HT-29 (cell line): ENCODE measurements at places on chromosomes 4 and X.

DNA sequence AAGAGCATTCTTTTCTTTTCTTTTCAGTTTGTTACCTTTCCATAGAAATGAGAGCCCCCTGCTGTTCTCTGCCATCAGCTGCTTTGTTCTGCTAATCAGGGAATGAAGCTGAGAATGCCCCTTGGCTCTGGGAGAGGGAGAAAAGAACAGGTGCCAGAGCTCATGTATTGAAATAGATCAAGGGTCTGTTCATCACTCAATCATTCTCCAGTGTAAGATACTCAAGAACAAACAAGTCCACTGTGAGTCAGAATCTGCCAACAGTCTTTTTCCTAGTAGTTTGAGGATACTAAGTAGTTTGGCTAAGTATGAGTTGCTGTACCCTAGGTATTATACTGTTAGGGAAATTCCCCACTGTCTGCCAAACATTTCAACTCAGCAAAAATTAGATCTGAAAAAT lies 144.3 kb downstream of the RTL3 start:
- DNase-seq, result peak; percentile 30

GRCh38 chr4:164621886-164622521 lies 131.9 kb upstream of the SMIM31 start:
- DNase-seq, result no peak

- no peak for DNase-seq
Observed at GRCh38 chr4:145524552-145524951, 42.9 kb downstream of the SMAD1 start.

GRCh38 chr4:165604181-165604580 lies 225.4 kb downstream of the CPE start:
- no peak for DNase-seq

DNA sequence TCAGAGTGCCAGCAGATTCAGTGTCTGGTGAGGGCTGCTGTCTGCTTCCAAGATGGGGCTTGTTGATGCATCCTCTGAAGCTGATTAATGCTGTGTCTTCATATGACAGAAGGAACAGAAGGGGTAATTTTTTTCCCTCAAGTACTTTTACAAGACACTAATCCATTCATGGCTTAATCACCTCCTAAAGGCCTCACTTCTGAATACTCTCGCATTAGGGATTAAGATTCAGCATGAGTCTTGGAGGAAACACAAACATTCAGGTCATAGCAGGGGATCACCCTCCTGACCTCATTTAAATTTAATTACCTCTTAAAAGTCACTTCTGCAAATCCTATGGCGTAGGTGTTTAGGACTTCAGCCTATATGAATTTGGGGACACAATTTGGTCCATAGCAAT lies 1145.5 kb upstream of the PCDH10 start:
- DNase-seq, result no peak

- no peak for DNase-seq
Observed at GRCh38 chrX:46130247-46130646, 415.0 kb downstream of the ZNF674 start.

DNA sequence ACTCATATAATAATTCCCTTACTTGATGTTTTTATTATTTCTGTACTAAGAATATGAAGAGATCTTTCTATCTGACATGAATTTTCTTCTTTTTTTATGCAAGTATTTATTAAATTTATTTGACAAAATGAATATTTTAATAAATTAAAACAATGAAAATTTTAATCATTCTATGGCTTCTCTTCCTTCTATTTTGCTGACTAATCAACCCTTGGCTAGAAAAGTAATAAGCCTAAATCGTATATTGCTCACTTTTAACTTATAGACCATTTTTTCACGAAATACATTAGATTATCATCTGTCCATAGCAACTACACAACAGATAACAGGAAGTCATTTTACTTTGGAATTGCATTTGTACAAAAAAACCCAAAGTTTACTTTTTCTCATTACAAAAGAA lies 38.6 kb downstream of the PRSS12 start:
- DNase-seq, result no peak

GRCh38 chrX:107721318-107721717 lies 54.3 kb downstream of the TSC22D3 start:
- no peak for DNase-seq

DNA sequence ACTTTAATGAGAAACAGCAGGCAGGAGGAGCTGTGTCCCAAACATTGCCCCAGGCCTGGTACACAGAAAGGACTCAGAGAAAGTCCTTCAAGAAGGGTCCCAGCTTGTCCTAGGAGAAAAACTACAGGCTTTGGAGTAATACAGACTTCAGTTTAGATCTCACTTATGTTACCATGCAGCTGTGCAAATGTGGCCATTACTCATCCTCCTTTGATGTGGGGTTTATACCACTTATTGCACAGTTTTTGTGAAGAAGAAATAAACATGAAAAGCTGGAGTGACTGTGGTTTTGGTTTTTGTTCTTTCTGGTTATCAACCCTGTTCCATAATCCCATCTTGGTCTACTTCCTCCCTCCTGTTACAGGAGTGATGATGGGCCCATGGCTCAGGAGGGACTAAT lies 8.1 kb upstream of the CYTL1 start:
- DNase-seq, result no peak

- peak; percentile 62 for DNase-seq
Observed at GRCh38 chrX:56228914-56229313, 3.2 kb upstream of the KLF8 start.

DNA sequence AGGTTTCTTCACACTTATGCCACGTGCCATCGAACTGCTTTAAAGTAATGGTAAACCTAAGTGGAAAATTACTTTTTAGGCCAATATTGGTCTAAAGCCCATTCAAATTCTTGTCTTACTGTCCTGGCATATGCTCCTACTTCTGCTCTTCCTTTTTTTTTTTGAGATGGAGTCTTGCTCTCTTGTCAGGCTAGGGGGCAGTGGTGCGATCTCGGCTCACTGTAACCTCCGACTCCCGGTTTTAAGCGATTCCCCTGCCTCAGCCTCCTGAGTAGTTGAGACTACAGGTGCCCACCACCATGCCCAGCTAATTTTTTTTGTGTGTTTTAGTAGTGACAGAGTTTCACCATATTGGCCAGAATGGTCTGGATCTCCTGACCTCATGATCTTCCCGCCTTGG lies 129.0 kb upstream of the TECRL start:
- DNase-seq, result no peak

- no peak for DNase-seq
Observed at GRCh38 chr4:5370286-5370685, 319.0 kb downstream of the STK32B start.

DNA sequence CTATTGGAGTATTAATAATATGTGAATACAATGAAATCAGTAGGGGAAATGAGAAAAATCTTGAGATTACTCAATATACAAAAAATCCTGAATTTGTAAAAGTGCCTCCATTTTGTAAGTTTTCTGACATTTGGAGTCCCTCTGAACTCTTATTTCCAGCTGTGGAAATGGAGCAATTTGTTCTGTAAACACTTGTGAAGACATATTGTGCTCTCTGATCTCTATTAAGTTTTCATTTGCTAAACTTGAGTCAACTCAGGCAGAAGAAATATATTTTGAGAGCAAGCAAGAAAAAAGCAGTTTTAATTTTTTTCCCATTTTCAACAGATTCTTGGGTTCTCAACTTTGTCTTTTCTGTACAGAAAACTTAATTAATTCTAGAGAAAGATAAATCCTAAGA lies 51.4 kb upstream of the PCDH18 start:
- no peak for DNase-seq

GRCh38 chrX:70129816-70130215 lies 3.4 kb upstream of the IGBP1 start:
- peak; percentile 13 for DNase-seq

- DNase-seq, result no peak
Observed at GRCh38 chr4:1048773-1049590, 37.6 kb downstream of the FGFRL1 start.

DNA sequence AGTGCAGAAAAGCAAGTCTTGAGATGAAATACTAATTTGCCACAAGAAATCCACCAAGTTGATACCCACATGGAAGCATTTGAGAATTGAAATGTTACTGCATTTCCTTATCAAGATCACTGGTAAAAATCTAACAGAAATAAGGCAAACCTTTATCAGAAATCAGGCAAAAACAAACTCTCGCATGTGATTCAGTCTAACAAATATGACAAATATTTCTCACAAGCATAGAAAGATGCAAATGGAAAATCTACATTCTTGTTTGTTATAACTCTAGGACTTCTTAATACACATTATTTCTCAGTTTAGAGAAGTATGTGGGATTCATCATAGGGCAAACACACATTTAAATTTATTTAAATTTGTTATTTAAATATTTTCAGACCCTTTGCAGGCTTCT lies 52.9 kb downstream of the TXK start:
- no peak for DNase-seq

DNA sequence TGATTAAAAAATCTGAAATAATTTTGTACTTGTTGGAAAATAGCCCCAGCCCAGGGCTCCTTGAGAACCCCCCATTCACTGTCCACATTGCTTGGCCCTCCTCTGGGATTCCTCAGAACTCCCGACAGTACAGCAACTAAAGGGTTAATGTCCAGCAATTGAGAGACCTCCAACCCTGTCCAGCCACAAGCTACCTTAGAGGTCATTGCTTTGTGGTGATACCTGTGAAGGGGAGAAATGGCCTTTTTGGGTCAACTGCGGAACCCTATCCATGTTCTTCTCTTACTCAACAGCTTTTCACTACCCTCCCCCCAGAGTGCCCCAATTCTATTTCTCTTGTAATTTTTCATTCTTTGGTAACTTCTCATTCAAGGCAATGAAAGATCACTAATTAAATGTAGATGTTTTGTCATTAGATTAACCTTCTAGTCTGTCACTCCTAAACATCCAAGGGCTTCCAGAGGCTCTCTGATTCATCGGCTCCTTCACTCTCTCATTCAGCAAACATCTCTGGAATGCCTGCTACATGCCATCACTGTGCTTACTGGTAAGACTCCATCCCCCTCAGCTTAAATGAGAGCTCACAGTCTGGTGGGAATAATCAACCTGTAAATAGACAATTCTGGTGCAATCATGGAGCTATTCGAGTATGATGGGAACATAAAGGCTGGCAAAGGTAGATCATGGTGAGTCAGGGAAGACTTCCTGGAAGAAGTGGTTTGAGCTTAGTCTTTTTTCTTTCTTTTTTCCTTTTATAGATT lies 241.4 kb upstream of the PGRMC2 start:
- DNase-seq, result peak; percentile 35

GRCh38 chrX:149487292-149487691 lies 17.8 kb downstream of the IDS start:
- DNase-seq, result peak; percentile 43

DNA sequence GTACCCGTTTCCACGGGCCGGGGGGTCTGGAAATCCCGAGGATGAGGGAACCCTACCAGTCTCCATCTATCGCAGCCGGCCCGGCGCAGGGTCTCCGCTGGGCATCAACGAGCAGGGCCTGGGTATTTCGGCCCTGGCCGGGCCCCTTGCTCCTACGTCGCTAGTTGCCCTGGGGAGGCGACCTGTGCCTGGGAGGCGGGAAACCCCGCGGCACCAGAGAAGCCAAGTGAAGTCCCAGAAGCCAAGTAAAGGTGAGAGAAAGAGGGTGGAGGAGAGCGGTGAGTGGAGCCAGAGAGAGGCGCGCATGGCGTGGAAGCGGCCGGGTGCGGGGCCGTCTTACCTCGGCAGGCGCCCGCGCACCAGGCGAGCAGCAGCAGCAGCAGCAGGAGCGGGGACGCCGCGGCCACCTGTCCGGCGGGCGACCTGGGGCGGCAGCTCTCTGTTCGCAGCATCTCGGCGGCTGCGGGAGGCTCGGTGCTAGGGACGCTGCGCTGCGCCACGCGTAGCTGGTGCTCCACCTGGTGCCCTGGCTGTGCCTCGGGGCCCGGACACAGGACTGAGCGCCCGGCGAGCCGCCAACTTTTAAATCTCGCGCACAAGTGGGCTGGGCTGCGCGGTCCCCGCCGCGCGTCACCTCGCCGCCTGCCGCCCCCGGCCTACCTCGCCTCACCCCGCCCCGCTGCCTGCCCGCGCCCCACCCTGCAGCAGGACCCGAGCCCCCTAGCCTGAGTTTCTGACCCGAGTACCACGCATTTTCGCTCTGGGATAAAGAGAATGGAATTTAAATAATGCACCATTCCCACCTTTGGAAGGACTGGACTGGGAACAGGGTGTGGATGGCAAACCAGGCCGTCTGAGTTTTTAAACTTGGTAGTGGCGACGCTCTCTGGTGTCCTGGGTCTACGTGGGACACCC lies at the start of gene NMU:
TSS of gene NMU (minus strand) at position 558 of the 915 bp plus-strand sequence. CDS start at position 452, 106 bp downstream.
- peak; percentile 61 for DNase-seq

- no peak for DNase-seq
Observed at GRCh38 chr4:119138046-119138445, 2.4 kb downstream of the MYOZ2 start.

DNA sequence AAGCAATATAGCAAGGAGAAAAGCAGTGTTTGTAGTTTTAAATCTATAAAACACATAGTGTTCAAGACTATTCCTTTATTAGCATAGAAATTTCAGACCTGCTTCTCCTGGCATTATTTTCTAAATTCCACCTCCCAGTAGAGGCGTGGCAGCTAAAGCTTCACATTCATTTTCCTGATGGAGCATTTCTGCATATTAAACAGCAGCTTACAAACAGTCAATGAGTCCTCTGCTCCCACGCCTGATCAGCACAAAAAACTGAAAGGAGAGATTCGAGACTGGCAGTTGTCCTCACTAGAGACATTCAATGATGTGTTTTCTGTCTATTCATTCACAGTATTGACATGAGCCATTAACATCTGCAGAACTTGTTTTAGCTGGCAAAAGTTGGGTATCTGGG lies 61.4 kb downstream of the SHISA3 start:
- DNase-seq, result no peak

- peak; percentile 65 for DNase-seq
Observed at GRCh38 chr4:169621731-169622492, 1.5 kb downstream of the CLCN3 start.

DNA sequence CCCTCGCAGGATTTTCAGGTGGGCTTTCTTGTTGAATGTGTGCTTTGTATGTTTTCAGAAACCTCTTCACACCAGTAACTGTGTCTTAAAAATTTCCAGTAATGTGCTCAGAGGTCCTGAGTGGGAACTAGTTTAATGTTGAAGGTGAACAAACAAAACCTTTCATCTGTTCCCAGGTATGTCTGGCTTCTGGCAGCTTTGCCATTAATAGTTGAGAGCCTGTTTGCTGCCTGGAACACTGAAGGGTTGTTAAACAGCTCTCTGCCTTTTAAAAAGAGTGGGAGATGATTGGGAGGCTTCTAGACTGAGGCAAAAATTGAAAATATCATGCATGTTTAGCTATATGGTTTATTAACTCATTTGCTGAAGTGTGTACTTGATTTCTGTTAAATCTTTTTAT lies 161.2 kb upstream of the AGTR2 start:
- DNase-seq, result no peak

DNA sequence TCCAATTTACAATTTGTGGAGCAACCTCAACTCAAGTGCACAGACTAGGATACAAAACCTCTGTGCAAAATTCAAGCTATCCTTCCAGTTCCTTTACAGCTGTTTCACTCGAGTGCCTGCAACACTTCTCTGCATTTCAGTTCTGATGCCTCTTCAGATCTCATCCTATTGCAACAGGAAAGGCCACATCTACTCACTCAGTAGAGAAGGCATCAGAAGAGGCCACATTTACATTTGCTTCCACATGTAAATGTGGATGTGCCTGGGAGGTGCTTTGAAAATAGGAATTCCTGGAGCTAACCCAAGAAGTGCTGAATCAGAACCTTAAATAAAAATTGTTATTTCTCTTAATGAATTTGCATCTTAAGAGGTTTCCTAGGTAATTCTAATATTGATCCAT lies 45.8 kb upstream of the SERTM2 start:
- DNase-seq, result no peak

- DNase-seq, result no peak
Observed at GRCh38 chr4:185602397-185602796, 67.1 kb upstream of the PDLIM3 start.
